ENCODE measurements at places on chromosomes 5 and 9. TPM values are rescaled to one million over a fixed set of nuclear protein-coding genes. Genes with fewer than 3 reads are reported as not detected.
A peak's percentile ranks its signal among the peaks of the same experiment; 100 is the strongest.

Gene PCDHGA6
- not detected for total RNA-seq

DNA sequence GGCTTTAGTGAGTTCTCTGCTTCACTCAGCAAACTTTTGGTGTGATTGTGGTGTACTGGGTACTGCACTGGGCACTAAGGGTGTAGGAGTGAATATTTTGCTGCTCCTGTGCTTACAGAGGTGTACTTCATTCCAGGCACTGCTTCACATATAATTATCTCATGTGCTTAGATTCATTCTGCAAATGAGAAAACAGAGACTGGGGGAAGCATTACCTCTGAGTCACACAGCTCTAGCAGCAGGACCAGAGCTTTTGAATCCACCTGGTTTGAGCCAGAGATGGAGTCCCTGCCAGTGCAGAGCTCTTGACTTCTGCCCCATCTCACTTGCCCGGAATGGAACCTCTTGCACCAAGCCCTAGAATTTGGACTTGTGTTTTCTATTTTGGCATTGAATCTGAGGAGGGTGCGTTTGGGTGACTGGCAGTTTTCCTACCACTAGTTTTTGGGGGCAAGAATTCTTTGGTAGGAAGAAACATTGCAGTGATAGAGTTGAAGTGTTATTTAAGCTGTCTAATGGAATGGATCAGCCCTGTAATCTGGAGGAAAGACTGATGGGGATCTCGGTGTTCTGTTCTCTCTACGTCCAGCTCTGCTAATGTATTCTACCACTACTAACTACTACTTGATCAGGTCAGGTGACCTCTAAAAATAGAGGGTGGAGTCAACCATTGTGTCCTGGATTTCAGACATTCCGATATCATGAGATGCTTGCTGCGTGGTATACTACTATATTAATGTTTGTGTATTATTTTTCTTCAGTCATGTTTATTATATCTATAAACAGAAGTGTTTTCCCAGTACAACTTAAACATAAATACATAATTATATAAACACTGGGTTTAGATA, 2.5 kb downstream of the ARHGAP26 start:
- no peaks in the 10 kb centered on the region for H3K27me3 ChIP-seq
- no peak for DNase-seq
- peak overlapping the region; percentile 94 for H3K4me3 ChIP-seq
- H3K36me3 ChIP-seq = peaks cover 2% of the 10 kb centered on the region
- H3K4me1 ChIP-seq = peaks cover 50% of the 10 kb centered on the region
- H3K27ac ChIP-seq = no peak overlapping the region

- H3K27ac ChIP-seq = peak overlapping the region; percentile 51
- peak overlapping the region; percentile 93 for H3K4me3 ChIP-seq
- H3K4me1 ChIP-seq = peaks cover 57% of the 10 kb centered on the region
- H3K27me3 ChIP-seq = no peaks in the 10 kb centered on the region
- no peak for DNase-seq
These were observed 1.2 kb downstream of the SMC5 start for GRCh38 chr9:70260007-70260443.

GRCh38 chr5:172904643-172905345, 54.4 kb upstream of the RPL26L1 start:
- no peak overlapping the region for H3K27ac ChIP-seq
- no peak overlapping the region for H3K4me3 ChIP-seq
- peaks cover 6% of the 10 kb centered on the region for H3K36me3 ChIP-seq
- DNase-seq = no peak
- H3K27me3 ChIP-seq = no peaks in the 10 kb centered on the region

DNA sequence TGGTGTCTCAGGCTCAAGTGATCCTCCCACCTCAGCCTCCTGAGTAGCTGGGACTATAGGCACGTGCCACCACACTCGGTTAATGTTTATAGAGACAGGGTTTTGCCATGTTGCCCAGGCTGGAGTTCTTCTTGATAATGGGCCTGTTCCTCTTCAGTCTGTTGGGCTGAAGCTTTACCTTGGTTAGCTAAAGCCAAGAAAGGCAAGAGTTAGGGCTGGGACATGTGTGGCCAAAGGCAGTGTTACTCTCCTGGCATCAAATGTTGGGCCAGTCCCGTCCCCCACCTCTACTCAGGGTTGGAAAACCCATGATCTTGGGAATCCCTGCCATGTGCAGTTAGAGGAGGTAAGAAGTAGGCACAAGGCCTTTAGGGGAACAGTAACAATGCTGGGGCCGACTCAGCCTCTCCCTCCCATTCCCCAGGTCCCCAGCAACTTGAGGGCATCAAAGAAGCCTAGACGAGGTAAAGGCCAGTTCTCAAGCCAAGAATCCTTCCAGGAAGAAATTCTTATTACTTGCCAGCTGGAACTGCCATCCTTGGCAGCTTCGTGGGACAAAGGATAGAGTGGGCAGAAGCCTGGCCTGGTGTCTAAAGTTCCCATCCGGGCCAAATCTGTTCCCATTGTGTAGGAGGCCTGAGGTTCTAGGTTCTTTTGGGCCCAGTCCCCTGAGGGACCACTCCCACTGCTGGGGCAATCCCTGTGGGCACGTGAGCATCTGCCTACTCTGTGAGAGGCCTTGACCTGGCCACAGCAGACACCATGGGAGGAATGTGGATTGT, 4.5 kb downstream of the EGR1 start:
- H3K4me1 ChIP-seq = peaks cover 23% of the 10 kb centered on the region
- no peak overlapping the region for H3K27ac ChIP-seq
- no peaks in the 10 kb centered on the region for H3K27me3 ChIP-seq
- H3K4me3 ChIP-seq = peak overlapping the region; percentile 36

DNA sequence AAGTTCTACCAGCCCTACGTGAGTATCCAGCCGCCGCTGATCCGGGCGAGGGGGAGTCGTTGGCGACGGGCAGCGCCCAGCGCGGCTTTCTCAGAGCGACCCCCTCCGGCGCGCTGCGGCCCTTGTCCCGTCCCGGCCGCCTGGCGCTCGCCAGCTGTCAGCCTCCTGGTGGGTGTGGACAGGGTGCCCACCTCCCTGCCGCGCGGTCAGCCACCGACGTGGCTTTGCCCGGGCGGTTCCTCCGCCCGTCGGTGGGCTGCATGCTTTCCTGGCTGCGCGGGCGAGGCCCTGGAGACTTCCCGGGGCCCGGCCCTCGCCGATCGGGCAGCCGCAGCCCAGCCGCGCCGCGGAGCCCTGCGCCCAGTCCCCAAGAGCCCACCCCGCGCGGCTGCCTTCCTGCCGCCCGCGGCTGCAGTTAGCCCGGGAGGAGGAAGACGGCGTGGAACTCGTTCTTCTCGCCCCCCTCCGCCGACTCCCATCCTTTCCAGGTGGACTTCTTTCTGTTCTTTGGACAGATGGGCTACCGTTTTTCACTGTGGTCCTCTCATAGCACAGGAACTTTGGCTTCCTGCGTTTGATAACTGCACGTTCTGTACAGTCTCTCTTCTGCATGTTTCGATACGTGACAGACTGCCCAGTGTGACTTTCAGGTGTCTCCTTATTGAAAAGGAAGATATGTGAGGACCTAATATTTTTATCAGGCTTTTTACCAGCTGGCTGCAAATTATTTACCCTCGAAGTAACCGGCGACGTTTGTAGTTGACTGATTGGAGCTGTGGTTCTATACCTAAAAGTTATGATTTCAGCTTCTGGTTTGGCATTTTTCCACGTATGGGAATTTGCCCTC, 577 bp downstream of the AP3S1 start:
- peak overlapping the region; percentile 90 for H3K27ac ChIP-seq
- no peaks in the 10 kb centered on the region for H3K27me3 ChIP-seq

GRCh38 chr5:155665361-155665760, 651.8 kb downstream of the KIF4B start:
- H3K4me3 ChIP-seq = no peak overlapping the region
- H3K4me1 ChIP-seq = no peaks in the 10 kb centered on the region
- DNase-seq = no peak

GRCh38 chr5:116361171-116361967, 213.3 kb downstream of the SEMA6A start:
- no peaks in the 10 kb centered on the region for H3K27me3 ChIP-seq
- DNase-seq = no peak
- no peak overlapping the region for H3K27ac ChIP-seq
- peaks cover 6% of the 10 kb centered on the region for H3K36me3 ChIP-seq
- H3K4me1 ChIP-seq = peaks cover 4% of the 10 kb centered on the region

Gene UNC5A
- total RNA-seq = not detected

- H3K27ac ChIP-seq = no peak overlapping the region
- no peaks in the 10 kb centered on the region for H3K4me1 ChIP-seq
- no peaks in the 10 kb centered on the region for H3K27me3 ChIP-seq
- DNase-seq = no peak
These were observed 1298.8 kb upstream of the CDH6 start for GRCh38 chr5:29894668-29895067.

- peaks cover 3% of the 10 kb centered on the region for H3K4me1 ChIP-seq
- no peak for DNase-seq
- H3K27me3 ChIP-seq = no peaks in the 10 kb centered on the region
- no peak overlapping the region for H3K27ac ChIP-seq
- H3K4me3 ChIP-seq = no peak overlapping the region
These were observed 7.0 kb downstream of the CCDC180 start for GRCh38 chr9:97314503-97314902.

DNA sequence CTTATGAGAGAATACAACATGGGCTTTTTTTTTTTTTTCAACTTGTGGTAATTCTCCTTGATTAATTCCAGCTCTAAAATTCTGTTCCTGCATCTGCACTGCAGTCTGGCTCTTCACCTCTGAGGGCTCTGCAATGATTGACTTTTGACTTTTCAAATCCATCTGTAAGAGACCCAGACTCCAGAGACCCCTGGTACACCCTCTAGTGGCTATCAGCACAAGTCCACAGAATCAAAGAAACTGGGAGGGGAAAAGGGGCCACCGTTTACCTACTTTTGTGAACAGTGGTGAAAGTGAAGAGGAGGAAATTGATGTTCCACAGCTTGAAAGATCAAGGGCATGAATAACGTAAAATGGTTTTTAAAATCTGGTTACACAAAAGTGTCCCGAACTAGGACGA, 151.6 kb downstream of the SLIT3 start:
- no peak overlapping the region for H3K4me3 ChIP-seq
- H3K36me3 ChIP-seq = no peaks in the 10 kb centered on the region
- H3K4me1 ChIP-seq = no peaks in the 10 kb centered on the region
- no peaks in the 10 kb centered on the region for H3K27me3 ChIP-seq

GRCh38 chr5:142390334-142390733, 65.5 kb upstream of the SPRY4 start:
- peaks cover 1% of the 10 kb centered on the region for H3K27me3 ChIP-seq
- H3K4me1 ChIP-seq = peaks cover 6% of the 10 kb centered on the region
- no peak overlapping the region for H3K4me3 ChIP-seq
- DNase-seq = no peak

Gene PLPPR1
- total RNA-seq = not detected

DNA sequence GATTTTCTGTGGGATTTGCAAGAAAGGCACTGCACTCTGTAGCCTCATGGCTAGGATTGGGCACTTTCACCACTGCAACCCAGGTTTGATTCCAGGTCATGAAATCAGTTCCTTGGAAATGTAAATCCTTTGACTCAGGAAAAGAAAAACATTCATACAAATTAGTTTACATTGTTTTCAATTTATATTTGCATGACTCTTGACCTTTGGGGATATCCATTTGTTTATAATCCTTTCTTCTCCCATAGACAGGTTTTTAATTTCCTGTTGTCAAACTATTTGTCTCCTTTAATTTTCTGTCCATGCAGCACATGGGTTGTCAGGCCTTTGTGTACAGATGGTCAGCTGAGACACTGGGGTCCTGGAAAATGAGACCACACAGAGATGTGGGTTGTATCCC, 801.5 kb downstream of the NR2F1-AS1 start:
- H3K4me3 ChIP-seq = no peak overlapping the region
- no peaks in the 10 kb centered on the region for H3K27me3 ChIP-seq
- H3K36me3 ChIP-seq = no peaks in the 10 kb centered on the region
- H3K4me1 ChIP-seq = no peaks in the 10 kb centered on the region

DNA sequence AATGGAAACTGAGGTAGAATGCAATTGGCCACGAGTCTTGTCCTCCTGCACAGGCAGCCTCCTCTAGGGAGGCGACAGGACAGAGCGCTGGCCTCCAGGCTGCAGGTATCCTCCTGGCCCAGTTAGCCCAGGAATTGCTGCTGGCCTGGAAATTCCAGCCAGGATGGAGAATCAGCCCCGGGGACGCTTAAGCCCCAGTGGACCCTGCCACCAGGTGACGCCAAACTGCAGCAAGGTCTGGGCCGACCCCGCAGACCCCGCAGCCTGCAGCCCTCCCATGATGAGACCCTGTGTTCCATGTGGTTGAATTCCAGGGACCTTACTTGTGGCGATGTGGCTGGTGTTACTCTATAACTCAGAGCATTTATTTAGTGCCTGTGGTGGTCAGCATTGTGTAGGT, 7.3 kb downstream of the CACFD1 start:
- no peak overlapping the region for H3K27ac ChIP-seq
- no peak overlapping the region for H3K4me3 ChIP-seq
- H3K36me3 ChIP-seq = peaks cover 2% of the 10 kb centered on the region

Gene PLAC8L1
- total RNA-seq = 0.61 TPM

DNA sequence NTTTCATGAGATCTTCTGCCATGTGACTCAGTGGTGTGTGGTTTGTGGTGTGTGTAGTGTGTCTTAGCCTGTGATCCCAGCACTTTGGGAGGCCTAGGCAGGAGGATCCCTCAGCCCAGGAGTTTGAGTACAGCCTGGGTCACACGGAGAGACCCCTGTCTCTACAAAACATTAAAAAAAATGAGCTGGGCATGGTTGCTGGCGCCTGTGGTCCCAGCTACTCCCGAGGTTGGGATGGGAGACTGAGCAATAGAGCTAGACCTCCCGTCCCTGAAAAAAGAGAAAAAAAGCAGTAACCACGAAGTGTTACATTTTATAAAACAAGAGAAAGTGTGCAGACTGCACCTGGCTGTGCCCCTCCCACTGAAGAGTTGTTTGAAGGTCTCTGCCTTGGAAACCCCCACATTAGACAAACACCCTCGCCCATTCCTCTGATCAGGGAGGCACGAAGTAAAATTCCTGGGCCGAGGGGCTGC, 21.2 kb upstream of the RNU6ATAC start:
- peaks cover 30% of the 10 kb centered on the region for H3K4me1 ChIP-seq
- H3K27me3 ChIP-seq = no peaks in the 10 kb centered on the region

DNA sequence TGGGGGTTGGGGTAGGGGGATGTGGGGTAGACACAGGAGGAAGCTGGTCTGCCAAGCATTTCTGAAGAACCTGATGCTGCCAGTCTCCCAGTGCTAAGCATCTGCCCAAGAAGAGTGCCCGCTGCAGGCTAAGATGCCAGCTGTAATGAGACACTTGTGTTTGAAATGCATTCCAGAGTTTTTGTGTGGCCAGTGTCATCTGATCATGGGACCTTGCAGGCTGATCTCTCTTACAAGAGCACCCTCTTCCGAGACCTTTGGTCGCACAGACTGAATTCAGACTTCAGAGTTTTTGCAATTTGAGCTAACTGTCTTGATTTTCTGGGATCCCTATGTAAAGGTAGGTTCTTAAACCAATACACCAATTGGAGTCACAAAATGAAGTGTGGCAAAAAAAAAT, 58.1 kb downstream of the DENND1A start:
- peaks cover 28% of the 10 kb centered on the region for H3K36me3 ChIP-seq
- H3K4me3 ChIP-seq = no peak overlapping the region
- H3K27ac ChIP-seq = no peak overlapping the region
- peaks cover 27% of the 10 kb centered on the region for H3K4me1 ChIP-seq
- DNase-seq = no peak

DNA sequence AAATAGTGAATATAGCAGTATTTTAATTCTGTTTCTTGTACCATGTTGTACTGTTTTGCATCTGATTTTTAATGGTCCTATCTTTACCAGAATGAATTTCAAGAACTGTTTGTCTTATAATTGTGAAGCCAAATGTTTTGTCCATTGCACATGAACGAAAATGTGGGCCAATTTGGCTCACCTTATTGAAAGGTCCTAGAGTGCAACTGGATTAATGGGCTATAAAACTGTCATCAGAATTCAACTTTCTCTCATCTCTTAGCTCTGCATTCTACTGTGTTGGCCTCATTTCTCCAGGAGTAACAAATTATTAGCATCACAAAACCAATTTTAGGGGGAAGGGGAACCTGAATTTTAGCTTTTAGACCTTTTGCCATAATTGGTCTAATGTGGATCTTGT, 179.4 kb upstream of the NUDT12 start:
- no peaks in the 10 kb centered on the region for H3K4me1 ChIP-seq
- DNase-seq = no peak
- no peaks in the 10 kb centered on the region for H3K36me3 ChIP-seq

Measured in activated CD8-positive, alpha-beta T cell treated with anti-CD3 and anti-CD28 coated beads for 36 hours (primary cell).